ENCODE measurements at places on chromosomes 6 and 20.

GRCh38 chr6:138815797-138816528 lies 20.1 kb downstream of the ECT2L start:
- no peak for DNase-seq

GRCh38 chr6:118207947-118208346 lies 300.9 kb downstream of the SLC35F1 start:
- no peak for DNase-seq

GRCh38 chr20:62364911-62365736 lies 2.0 kb downstream of the LAMA5 start:
- no peak for DNase-seq

GRCh38 chr6:107082045-107082444 lies 33.3 kb downstream of the BEND3 start:
- DNase-seq, result no peak

GRCh38 chr20:49833483-49833882 lies 20.9 kb downstream of the SLC9A8 start:
- DNase-seq, result no peak

GRCh38 chr6:158962371-158962770 lies 37.6 kb downstream of the RSPH3 start:
- DNase-seq, result no peak

- DNase-seq, result no peak
Measured at GRCh38 chr6:84651583-84651982, 112.8 kb downstream of the TBX18 start.

DNA sequence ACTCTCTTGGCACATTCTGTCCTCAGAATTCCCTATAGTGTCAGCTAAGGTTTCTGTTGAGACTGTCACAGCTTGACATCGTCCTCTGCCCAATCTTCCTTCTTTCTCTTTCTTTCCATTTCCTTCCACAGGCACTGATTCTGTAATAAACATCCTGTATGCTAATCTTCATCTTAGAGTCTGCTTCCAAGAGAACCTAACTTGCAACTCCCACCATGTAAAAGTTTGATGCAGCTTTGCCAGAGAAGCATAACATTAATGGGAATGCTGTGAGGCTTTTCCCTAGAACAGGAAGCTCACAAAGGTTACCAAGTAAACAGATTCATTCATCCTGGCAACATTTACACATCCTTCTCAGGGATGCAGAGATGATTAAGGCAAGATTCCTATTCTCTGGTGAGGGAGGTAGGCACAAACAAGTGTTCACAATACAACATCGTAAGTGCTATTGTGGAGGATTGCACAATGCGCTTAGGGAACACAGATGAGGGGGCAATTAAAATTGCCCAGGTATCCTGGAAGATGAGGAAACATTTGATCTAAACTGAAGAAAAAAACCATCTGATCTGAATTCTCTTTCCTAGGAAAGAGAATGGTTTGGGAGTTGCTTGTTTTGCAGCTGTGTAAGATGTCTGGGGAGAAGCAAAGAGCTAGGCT lies 74.7 kb downstream of the GRM1 start:
- no peak for DNase-seq

GRCh38 chr20:12528104-12528503 lies 480.7 kb upstream of the SPTLC3 start:
- no peak for DNase-seq

DNA sequence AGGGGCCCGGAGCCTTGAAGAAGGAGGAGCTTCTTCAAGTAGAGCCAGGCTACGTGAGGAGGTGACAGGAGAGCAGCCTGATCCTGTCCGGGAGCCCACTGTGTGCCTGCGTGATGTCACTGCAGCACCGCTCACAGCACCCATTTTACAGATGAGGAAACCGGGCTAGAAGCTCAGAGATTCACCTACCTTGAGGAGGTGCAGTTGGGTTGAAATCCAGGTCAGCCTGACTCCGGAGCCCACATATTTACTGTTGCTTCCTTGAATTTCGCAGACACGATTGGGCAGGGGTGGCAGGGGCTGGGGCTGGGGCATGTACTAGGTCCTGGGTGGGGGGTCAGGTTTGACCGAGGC lies 12.5 kb downstream of the VSTM2L start:
- DNase-seq, result no peak

DNA sequence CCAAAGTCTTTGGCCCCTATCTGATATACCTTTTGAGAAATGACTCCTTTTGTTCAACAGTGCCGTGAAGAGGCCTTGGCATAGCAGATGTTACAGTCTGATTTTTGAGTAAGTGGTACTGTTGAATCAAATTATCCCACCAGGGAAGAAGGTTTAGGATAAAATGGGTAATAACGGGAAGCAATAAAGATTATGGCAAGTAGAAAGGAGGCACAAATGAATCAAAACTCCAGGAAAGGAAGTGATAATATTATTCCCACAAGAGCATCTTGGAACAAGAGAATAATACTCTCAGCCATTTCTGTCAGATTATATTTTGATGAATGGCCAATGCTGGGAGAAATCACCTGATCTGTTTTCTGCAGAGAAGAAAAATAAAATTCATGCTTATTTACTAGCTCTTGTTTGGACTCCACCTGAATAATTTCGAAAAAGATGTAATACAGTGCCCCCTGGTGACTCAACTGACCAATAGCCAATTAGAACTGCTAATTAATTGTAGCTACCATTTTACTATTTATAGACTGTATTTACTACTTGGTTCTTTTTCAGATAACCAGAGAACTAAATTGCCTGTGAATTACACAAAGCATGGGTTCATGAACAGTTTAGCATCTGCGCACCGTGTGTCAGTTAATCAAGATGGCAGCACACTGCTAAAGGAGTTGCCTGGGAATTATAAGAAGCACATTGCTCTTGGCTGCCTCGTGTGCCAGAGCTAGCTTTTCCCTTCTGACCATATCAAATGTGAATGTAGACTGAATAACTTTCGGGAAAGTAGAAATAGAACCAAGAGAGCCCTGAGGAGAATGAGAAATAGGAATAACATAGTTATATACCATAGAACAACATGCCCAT lies 78.5 kb upstream of the TRDN start:
- DNase-seq, result no peak

GRCh38 chr6:33759887-33760629 lies 13.4 kb upstream of the IP6K3 start:
- DNase-seq, result no peak

GRCh38 chr6:36028877-36029324 lies 1.3 kb downstream of the MAPK14 start:
- DNase-seq, result peak; percentile 82

DNA sequence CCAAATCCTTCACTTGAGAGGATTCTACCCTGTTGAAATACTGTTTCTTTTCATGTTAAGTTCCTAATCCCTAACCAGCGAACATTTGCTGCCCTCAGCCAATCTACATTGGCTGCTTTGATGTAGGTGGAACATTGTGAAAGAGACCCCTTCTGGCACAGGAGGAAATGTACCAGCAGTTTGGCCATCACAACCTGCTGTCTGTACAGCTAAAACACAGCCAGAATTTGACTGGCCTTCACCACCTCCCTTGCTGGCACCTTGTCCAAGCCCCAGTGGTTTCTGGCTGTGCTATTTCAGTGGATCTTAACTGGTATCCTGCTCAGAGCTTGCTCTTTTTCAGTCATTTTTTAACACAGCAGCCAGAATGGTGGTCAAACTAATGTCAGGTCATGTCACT lies 202.1 kb upstream of the EPHA7 start:
- no peak for DNase-seq

- DNase-seq, result no peak
Measured at GRCh38 chr6:170446841-170447560, 106.1 kb downstream of the PSMB1 start.

GRCh38 chr6:155100087-155100486 lies 105.0 kb downstream of the TIAM2 start:
- DNase-seq, result peak; percentile 18

DNA sequence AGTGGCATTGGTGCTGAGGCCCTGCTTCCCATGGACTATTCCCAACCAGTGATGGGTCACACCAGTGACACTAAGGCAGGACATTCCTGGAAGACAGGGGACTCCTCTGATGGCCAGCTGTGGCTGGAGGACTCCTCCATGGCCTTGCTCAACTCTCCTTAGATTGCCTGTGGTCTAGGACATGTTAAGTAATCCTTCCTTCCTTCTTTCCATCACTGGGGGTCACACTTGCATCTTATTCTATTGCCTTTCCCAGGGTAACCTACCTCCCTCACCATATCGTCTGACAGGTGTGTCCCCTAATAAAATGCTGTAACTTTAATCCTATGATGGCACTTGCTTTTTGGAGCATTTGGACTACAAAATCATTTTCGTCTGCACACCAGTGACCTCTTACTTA lies 24.5 kb upstream of the HLA-A start:
- no peak for DNase-seq

- no peak for DNase-seq
Measured at GRCh38 chr6:121435444-121436069, at the start of gene GJA1. Gene GJA1 (plus strand): TSS chr6:121435646. CDS start chr6:121446848, 11,202 bp downstream.

GRCh38 chr6:34576286-34576955 lies 20.3 kb upstream of the SPDEF start:
- DNase-seq, result no peak

DNA sequence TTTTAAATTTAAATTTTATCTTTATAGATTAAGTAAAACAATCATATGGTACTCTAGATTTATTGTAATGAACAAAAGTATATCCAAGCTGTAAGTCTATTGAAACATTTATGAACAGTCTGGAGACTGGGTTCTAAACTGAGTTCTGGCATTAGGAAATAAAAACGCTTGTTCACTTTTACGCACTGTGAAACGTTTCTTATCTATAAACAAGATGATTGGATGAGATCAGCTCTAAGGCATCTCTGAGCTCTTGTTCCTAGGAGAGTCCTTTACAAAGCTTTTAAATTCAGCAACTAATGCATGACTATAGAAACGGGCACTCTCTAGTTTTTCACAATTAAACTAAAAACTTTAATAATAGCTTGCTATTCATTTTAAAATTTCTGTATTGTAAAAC lies 6.8 kb downstream of the HUS1B start:
- DNase-seq, result no peak

DNA sequence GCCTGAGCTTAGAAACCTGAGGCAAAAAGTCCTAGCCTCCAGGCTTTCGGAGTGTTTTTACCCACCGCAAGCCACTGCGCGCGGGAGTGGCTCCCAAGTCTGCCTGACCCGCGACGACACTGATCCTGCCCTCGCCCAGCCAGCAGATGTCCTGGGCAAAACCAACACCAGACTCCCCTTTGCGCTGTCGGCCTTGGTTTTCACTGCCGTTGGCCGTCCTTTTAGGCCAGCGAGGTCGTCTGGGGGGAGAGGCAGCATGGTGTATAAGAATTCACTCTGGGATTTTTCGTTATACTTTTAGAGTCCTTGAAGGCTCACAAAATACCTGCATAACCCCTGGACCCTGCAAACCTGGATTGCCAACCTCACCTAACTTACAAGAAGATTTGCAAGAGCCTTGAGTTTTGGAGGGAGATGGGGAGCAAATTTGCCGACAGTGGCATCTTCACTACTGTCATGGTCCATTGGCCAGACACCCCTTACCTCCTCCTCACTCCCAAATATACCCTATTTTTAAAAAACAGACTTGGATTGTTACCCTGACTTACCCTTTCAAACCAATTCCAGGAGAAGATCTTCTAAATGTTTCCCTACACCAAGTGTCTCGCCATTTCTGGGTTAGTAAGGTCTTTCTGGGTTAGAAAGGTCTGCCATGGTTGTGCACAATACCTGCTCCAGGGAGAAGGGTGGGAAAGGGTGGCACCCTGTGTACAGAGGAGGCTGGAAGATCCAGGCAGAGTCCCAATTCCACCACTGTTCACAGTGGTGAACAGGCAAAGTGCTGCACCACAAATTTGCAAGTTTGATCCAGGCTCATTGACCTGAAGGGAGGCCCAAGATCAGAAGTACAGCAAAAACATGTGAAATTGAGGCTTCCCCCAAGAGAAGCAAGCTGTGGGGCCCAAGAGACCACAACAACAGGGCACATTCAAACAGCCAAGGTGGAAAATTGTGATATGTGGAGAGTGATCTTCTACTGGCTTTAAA lies 4.4 kb downstream of the FOXA2 start:
- DNase-seq, result no peak

GRCh38 chr6:112881828-112882780 lies 535.0 kb downstream of the RFPL4B start:
- DNase-seq, result no peak

- DNase-seq, result peak; percentile 25
Measured at GRCh38 chr20:36310215-36310981, 4.3 kb downstream of the DLGAP4 start.

DNA sequence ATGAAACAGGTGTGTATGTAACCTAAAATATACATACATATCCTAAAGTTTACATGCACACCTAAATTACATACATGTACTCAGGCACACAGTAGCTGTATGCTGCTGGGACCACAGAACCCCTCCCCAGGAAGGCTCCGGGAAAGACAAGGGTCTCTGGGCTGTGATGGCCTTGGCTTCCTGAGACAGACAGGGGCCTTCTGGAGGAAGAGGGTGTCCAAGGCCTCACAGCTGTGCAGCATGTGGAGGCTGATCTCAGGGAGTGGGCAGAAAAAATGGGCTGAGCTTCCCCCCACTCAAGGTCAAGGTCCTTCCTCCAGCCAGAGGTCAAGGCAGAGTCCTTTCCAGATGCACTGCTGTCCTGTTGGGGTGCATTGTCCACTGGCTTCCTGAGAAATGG lies 129.1 kb upstream of the THBS2 start:
- no peak for DNase-seq

DNA sequence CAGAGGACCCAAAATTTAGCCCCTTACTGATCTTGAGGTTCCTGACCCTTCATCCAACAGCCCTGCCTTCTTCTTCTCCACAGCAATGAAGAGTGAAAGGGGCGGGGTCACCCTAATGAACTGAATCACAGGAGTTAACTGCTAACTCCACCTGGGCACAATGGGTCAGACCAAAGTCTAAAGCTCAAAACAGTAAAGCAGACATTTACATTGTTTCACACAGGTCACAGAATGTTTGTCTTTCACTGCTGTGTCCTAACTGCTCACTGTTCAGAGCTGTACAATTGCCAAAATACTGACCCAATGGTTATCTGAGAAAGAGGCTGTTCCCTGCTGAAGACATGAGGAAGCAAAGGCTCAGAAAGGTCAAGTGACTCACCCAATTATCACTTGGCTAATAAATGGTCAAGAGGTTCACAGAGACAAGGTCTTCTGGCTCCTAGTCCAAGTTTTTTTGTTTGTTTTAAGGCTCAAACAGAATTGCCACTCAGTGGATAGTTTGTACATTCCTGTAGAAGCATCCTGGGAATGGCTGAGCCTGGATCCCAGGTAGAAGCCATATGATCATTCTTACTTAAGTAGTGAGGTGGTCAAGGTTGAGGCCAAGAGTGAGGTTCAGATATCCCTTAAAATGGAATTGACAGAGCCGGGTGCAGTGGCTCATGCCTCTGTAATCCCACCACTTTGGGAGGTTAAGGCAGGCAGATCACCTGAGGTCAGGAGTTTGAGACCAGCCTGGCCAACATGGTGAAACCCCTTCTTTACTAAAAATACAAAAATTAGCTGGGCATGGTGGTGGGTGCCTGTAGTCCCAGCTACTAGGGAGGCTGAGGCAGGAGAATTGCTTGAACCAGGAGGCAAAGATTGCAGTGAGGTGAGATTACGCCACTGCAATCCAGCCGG lies 35.1 kb upstream of the FAM83C start:
- DNase-seq, result no peak
